Thyroid gland (tissue), 4 donors: ENCODE measurements at places on chromosomes 3 and 15. TPM values are rescaled to one million over a fixed set of nuclear protein-coding genes. Genes with fewer than 3 reads are reported as not detected.

DNA sequence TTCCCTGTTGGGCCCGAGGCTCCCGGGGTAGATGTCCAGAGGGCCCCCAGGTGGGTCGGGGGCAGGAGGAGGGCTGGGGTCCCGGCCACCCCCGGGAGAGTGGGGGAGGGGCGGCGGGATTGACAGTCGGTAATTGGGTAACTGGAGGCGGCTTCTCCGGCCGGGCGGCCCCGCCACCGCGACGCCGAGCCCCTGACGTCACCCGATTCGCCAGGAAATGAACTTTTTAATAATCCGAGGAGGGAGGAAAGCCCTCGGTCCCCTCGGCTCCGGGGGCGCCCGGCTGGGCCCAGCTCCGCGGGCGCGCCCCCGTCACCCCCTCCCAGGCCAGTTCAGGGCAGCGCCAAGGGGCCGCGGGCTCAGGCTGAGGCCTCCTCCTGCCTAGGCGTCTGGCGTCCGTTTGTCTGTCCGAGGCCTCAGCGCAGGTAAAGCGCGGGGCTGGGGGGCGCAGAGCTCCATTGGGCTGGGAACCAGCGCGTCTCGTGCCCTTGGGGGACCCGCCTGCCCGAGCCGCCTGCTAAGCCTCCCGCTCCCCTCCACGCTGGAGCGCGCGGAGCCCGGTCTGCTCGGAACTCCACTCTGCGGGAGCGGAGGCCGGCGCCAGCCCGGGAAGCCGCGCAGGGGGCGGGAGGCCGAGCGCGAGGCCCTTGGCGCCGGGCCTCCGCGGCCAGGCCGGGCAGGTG is 3.9 kb downstream of the GATA2 start:
- DNase-seq, result peak; percentile 30

DNA sequence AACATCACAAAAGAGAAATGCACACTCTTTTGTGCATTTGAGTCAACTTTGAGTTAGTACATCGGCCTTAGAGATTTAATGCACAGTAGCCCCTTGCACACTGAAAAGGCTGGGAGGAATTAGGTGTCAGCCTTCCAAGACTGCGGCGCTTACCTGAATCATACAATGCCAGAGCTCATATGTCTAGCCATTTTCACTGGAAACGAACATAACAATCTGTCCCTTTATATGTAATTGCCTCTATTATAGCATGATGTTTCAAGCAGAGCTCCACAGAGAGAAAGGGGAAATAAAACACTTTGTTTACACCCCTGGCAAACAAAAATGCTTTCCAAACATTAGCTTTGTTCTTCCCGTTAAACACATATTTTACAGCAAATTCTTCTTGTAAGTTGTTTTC is 315.7 kb upstream of the SLCO3A1 start:
- no peak for DNase-seq

Gene CHRM5
- not detected for total RNA-seq

DNA sequence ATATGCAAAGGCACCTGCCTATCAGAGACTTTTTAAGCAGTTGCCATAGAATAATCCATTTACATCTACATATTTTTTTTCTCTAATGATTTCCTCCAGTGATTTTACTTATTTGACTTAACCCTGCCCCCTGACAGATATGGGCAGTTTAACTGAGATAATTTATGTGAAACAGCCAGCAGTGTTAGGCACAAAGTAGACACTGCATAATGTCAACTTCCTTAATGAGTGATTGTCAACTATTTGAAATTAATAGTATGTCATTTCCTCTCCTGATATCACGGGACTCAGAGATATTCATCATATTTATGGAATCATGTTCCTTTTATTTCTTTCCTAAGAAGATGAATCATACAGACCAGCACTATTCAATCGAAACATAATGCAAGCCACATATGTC is 179.9 kb upstream of the ATP10A start:
- no peak for DNase-seq

Gene PFN2
- total RNA-seq, result 114 TPM

GRCh38 chr15:40960925-40961324 is 7.7 kb downstream of the CHAC1 start:
- no peak for DNase-seq

- DNase-seq, result no peak
Observed at GRCh38 chr3:42720126-42720525, 17.5 kb upstream of the HHATL start.

GRCh38 chr15:59443341-59444072 is 5.5 kb downstream of the FAM81A start:
- DNase-seq, result peak; percentile 72

DNA sequence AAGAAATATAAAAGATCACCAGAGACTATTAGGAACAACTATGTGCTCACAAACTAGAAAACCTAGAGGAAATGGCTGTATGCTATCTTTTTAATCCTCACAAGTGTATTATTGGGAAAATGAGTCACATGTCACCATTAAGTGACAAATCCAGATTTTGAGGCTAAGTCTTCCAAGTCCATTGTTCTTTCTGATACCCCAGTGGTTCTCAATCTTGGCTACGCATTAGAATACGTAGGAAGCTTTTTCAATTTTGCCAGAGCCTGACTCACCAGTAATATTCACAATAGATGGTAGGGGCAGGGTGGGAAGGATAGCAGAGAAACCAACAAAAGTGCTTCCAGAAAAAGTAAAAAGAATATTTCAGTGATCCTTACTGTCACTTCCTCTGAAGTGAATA is 117.0 kb downstream of the FILIP1L start:
- no peak for DNase-seq

Gene MOBP
- total RNA-seq, result not detected

Gene SLC28A1
- not detected for total RNA-seq

Gene RETNLB
- not detected for total RNA-seq

DNA sequence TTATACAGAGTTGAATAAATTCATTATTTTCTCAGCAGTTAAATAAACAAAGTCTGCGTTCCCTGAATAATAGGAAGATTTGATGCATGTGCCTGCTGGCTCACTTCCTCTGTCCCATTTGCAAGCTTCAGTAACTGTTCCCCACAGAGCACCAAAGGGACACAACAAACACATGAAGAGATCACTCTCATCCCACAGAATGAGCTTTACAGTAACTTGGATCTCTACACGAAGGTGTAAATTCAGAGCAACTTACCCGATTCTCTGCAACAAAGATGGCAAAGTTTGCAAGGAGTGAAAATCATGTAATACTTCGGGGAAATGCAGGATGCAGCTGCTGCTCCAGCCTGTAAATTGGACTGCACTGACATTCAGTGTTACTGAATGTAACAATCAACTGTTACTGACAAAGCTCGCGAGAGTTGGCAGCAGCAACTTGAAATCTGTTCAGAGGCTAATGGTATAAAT is at the start of gene BCHE:
Gene BCHE (minus strand): TSS at position 366 of the 468 bp plus-strand sequence. CDS start 6,390 bp downstream, outside the sequence.
- DNase-seq, result no peak

Gene SAMMSON
- total RNA-seq, result 0.27 TPM

DNA sequence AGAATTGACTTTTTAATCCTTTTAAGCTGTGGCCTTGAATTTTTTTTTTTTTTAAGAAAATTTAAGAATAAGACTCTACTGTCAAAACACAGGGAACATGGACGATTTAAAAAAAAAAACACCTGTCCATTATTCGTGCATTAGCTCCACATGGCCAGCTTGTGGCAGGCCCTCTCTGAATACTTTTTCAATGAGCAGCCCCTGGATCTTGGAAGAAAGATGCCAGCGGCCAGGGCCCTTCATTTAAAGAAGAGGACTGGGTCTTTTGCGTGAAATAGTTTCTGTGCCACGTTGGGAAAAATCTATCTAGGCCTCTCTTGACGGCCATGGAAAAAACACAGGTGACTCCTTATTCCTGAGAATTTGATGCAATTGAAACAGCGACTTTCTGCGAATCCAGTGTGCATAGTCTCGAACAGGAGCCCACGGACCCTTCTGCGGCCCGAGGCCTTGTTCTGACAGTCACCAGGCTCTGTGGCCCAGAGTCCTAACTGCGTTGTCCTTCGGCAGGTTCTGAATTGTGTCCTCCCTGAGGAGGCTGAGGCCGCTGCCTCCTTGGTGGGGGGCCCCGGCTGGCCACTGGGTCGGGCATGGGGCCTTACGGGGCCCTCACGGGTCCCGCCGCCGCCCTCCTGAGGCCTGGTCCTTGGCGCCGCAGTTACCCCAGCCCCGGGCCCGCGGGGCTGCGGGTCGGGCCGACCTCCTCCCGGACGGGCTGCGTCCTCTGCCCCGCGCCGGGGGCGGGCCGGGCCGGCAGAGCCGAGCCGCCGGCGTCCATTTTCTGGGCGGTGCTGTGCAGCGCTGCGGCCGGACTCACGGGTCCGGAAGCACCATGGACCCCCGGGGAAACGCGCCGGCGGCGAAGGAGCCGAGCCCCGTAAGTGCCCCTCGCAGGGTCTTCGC is 33.5 kb downstream of the ZBTB38 start:
- DNase-seq, result peak; percentile 45

GRCh38 chr3:162092751-162093150 is 596.1 kb downstream of the OTOL1 start:
- DNase-seq, result no peak

GRCh38 chr3:129040579-129041300 is 19.8 kb upstream of the GP9 start:
- DNase-seq, result no peak

DNA sequence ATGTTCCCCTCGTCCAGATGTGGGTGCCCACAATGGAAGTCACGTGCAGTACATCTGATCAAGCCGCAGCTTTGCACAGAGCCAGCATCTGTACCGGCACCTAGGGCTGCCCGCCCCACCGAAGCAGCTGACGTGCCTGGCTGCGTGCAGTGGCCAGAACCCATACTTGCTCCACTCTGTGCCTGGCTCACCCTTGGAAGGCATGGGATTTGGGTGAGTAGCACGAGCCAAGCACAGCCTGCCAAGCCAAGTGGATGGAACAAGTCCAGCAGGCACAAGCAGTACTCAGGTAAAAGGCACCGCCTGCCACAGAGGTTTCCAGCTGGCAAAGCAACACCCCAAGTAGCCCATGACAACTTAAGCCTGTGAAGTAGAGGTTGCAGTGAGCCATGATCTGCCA is 261.3 kb downstream of the TBC1D5 start:
- DNase-seq, result peak; percentile 88

DNA sequence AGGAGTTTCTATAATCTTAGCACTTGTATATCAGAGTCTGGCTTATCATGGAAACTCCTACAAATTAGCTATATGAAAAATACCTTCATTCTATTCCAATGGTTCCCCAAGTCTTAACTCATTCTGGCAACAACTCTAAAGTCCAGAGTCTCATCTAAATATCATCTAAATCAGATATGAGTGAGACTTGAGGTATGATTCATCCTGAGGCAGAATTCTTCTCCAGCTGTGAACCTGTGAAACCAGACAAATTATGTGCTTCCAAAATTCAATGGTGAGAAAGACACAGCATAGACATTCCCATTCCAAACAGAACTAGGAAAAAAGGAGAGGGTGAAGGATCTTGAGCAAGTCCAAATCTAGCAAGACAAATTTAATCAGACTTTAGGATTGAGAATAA is 138.8 kb downstream of the THRB start:
- DNase-seq, result no peak

Gene UROC1
- not detected for total RNA-seq
